ENCODE measurements at places on chromosomes 12 and 14. TPM values are rescaled to one million over a fixed set of nuclear protein-coding genes. Genes with fewer than 3 reads are reported as not detected.
A peak's percentile ranks its signal among the peaks of the same experiment; 100 is the strongest.

The C12orf50 gene
- total RNA-seq: 0.11 TPM

The WNT1 gene
- not detected for total RNA-seq

The SOAT2 gene
- total RNA-seq: 0.79 TPM

The CABP1 gene
- 0.73 TPM for total RNA-seq

The PZP gene
- total RNA-seq: not detected

The PSMA6 gene
- 374 TPM for total RNA-seq

The OVCH1 gene
- total RNA-seq: not detected

The PTCSC3 gene
- not detected for total RNA-seq

The FAM222A gene
- 0.53 TPM for total RNA-seq

The TBX3 gene
- total RNA-seq: not detected

The ADCY6 gene
- 0.05 TPM for total RNA-seq

The OR6C2 gene
- total RNA-seq: not detected

The RERG gene
- total RNA-seq: not detected

The CTSG gene
- total RNA-seq: not detected

DNA sequence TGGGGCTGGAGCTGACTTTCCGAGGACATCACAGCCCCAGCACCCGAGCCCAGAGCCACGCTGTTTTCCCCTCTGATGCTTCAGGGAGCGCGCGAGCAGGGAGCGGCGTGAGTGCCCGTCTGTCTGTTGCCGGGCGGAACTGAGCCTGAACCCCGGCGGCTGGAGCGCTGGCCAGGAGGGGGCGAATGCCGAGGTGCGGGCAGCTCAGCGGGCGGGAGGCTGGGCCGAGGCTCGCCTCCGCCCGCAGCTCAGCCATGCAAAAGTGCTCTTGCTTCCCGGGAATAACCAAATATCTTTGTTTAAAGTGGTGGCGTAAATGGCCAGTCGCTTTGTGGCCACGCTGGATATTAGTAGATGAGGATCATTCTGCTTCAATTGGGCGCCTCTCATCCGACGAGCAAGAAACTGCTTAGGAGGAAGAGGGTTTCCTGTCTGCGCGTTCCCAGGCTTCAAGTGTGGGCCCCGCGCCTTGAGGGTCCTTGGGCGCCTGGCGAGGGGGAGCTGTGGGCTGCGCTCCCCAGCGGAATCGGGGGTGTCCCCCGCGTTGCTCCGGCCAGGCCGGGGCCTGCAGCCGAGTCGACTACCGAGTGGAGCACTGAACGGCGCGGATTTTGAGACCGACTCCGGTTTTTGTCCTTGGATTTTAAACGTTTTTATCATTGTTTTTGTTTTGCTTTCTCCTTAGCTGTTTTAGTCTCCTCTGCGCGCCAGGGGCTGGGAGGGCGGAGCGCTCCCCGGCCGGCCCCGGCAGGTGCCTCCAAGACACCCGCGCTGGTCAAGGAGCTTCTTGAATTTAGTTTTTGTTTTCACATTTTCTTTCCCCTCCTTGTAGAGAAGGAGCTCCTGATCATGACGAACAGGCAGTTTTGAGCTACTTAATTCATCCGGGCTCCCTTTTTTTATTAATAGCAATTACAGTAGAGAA lies 831 bp upstream of the NKX2-1 start:
- DNase-seq: peak; percentile 46

DNA sequence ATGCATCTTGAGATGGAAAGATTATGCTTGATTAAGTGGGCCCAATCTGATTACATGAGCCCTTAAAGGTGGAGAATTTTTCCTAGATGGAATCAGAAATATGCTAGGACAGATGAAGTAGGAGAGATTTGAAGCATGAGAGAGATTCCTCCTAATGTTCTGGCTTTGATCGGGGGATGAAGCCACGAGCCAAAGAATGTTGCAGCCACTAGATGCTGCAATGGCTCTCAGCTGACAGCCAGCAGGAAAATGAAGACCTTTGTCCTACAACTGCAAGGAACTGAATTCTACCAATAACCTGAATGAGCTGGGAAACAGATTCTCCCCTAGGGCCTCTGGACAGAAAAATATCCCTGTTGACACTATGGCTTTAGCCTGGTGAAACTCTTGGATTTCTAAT lies 82.6 kb upstream of the ATP2B1 start:
- no peak for DNase-seq

GRCh38 chr12:56776654-56777053 lies 13.5 kb downstream of the HSD17B6 start:
- DNase-seq: no peak

DNA sequence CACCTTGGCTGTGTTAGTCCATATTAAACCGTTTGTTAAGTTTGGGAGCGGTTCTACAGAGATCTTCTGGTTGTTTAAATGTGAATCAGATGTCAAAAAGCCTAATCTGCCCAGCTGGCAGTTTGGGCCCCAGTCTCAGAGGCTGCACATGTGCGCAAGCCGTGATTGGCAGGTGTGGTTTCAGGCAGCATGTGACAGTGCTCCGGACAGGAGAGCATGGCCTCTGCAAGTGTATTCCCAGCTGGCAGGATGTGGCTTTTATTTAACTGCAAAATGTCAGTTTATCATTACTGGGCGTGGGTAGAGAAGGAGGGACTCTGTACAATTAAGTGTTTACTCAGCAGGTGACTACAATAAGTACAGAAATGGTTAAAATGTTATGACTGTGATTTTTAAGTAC lies 77.5 kb downstream of the PELI2 start:
- DNase-seq: peak; percentile 61

GRCh38 chr14:97995038-97995437 lies 1197.9 kb downstream of the VRK1 start:
- peak; percentile 42 for DNase-seq

DNA sequence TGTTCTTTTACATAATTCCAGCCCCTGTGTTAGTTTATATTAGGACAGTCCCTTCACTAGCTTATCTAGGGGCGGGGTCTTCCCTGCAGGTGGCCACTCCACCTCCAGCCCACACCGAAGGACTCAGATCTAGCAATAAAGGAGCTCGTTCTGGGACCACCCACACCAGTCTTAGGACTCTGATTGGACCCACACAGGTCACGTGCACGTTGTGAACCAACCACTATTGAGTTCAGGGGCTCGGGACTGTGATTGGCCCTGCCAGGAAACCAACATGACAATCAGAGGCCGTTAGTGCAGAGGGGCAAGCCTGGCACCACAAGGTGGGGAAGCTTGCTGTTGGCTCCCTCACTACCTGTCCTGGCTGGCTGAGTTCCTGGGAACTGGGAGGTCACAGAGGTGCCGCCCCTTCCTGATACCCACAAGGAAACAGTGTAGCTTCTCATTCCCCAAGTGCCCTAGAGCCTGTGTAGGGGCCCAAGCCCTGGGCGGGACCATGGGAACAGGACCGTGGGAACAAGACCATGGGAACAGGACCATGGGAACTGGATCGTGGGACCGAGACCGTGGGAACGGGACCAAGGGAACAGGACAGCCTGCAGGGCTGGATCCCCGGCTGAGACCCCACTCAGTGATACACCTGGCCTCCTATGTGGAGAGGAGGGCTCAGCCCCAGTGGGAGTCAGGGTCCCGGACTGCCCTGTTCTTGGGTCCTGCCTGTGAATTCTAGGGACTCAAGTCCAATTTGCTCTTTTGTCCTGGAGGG lies 297.8 kb downstream of the ADGRD1 start:
- DNase-seq: no peak

- DNase-seq: peak; percentile 19
These were observed 69.9 kb downstream of the FOXN4 start for GRCh38 chr12:109239179-109239578.

Measured in activated CD4-positive, alpha-beta T cell treated with anti-CD3 and anti-CD28 coated beads for 36 hours (primary cell).